ENCODE measurements at places on chromosomes 2 and 18. TPM values are rescaled to one million over a fixed set of nuclear protein-coding genes. Genes with fewer than 3 reads are reported as not detected.

CMPK2 gene
- total RNA-seq: 1.1 TPM

CXCR2 gene
- total RNA-seq: 0.03 TPM

SYT4 gene
- not detected for total RNA-seq

IL36RN gene
- total RNA-seq: 0.14 TPM

ACOXL gene
- total RNA-seq: not detected

OR6B2 gene
- not detected for total RNA-seq

Measured in A549 treated with CORT108297 at 1 μM for 4 hours (cell line).